ENCODE measurements at places on chromosomes 1 and 21.

DNA sequence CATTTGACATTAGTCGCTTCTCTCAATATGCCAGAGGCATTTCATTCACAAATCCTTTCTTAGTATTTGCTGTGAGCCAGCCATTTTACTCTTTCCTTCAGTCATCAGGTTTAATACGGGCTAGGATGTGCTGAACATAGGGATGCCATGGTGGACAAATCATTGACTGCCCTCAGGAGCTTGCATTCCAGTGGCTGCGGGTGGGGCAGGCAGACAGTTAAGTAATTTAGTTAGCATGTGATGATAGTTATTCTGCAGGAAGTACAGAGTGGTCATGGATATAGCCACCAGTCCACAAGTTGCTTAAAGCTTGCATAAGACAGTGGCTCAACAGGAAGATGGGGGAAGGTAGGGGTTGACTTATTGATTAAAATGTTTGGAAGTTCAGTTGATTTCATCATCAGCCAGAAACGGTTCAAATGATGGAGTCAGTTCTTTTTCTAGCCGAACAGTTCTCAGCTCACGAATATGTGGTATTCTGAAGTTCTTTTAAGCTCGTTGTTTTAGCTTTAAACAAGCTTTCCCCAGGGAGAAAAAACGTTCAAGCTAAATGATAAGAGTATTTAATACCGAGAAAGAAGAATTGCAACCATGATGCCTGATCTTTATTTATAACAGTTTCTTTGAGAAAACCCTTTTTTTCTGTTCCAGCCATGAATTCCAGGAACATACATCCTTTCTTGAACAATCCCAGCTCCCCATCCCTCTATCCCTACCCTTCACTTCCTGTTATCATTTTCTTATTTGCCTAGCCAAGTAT is 1.4 kb downstream of the SLC22A15 start:
- no peak for DNase-seq

GRCh38 chr1:170176772-170177171 is 31.0 kb downstream of the NTMT2 start:
- no peak for DNase-seq

DNA sequence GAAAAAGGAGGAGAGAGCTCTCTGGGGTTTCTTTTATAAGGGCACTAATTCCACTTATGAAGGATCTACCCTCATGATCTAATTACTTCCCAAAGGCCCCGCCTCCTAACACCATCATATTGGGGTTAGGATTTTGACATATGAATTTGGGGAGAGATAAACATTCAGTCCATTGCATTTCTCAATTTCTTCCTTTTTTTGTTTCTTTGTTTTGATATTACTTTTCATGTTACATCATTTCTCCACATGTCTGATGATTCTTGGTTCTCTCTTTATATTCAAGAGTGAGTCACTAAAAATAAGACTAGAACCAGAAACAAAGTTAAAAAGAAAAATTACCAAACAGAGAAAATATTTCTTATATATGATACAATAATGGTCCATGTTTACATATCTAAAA is 63.2 kb upstream of the DUSP10 start:
- no peak for DNase-seq

DNA sequence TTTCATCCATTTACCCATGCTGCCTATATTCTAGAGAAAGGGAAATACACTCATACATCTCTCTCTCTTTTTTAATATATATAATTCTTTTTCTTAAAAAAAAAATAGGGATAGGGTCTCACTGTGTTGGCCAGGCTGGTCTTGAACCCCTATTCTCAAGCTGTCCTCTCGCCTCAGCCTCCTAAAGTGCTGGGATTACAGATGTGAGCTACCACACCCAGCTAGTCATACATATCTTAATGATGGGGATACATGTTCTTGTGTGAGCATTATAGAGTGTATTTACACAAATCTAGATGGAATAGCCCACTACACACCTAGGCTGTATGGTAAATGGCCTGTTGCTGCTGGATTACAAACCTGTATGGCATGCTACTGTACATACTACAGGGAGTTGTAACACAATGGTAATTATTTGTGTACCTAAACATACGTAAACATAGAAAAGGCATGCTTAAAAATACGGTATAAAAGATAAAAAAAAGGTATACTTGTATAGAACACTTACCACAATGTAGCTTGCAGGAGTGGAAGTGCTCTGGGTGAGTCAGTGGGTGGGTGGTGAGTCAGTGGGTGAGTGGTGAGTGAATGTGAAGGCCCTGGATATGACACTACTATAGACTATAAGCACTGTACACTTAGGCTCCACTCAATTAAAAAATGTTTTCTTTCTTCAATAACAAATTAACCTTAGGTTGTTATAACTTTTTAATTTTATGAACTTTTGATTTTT is 72.9 kb downstream of the IVNS1ABP start:
- peak; percentile 31 for DNase-seq

DNA sequence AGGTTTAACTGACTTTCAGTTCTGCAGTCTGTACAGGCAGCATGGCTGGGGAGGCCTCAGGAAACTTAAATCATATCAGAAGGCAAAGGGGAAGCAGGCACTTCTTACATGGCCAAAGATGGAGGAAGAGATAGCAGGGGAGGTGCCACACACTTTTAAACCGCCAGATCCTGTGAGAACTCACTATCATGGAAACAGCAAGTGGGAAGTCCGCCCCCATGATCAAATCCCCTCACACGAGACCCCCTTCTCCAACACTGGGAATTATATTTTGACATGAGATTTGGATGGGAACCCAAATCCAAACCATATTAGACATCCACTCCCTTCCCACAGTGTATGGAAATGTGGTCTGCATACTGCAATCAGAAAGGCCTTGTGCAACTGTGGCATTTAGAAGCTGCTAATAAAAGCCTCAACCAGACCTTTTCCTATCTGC is 148.2 kb downstream of the FCRL5 start:
- DNase-seq, result no peak

GRCh38 chr1:196136396-196136795 is 471.8 kb downstream of the KCNT2 start:
- no peak for DNase-seq

DNA sequence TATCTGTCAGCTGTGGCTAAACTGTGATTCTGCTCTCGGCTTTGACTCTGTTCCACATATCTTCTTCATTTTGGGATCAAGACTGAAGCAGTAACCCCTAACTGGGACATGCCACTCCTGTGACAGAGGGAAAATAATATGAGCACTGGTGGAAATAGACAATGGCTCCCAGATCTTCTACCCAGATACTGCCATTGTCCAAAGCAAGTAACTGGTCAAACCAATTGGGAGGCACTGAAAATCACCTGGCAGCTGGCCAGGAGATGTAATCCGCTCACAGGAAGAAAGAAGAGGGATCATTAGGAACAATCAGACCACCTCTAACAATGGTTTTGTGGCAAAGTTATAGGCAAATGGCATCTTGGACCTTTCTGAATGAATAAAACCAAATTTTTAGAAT is 10.7 kb downstream of the SNX7 start:
- DNase-seq, result no peak

DNA sequence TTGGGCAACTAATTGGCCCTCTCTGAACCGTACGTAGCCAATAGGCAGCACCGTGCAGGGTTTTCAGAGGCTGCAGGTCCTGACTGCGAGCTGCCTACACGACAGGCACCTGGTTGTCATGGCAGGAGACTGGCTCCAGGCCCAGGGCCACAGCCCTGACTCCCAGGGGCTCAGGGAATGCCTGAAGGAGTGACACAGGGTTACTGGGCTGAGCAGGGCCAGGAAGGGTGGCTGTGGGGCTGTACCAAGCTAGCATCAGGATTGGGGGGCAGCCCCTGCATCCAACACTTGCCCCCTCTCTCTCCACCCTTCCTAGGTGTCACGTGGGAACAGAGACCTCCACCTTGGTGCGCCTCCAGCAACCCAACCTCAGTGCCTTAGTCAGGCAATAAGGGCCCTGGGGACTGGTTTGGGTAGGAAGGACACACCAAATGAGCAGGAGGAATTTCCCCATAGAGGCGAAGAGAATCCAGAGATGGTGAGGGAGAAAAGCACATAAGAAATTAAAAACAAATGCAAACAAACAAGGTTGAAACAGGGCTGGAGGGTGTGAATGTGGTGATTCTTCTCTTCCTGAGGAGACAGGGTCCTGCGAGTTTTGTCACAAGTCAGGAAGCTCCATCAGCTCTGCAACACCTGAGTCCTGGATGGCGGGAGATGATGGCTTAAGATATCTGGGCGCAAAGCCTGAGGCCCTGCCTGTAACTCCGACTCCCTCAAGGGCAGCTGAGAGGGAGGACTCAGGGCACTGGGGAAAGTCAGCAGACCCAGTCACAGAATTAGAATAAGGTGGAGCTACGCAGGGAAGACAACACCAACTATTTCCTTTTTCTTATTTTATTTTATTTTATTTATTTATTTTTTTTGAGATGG is 19.7 kb upstream of the RNU1-4 start:
- no peak for DNase-seq

DNA sequence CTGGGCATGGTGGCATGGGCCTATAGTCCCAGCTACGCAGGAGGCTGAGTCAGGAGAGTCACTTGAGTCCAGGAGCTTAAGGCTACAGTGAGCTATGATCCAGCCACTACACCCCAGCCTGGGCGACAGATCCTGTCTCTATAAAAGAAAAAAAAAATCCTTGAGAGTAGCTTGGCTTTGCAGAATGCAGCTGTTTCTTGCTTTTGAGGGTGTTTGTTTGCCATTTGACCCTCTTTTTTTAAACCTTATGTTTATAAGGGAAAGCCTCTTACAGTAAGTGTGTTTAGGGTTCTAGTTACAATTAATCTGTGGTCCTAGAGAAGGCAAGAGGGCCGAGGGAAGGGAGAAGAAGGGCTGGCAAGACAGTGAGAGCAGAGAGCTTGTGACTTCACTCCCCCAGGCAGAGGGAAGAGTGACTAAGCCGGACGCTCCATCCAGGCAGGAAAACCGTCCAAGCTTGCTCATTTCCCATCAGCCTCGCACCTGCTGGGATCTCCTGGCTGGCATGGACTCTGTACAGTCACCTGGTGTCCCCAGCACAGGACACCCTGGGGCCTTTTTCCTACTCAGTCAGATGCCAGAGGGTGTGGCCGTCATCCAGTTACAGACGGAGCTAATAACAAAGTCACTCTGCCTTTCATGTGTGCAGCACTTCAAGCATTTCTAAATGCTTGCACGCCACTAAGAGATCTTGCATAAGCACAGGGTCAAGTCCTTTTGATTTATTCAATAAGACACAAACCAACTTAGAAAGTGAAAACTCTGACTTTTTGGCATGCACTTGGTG is 55.5 kb upstream of the PSEN2 start:
- DNase-seq, result no peak

GRCh38 chr21:33924766-33925100 is 9.1 kb upstream of the ATP5PO start:
- no peak for DNase-seq

- DNase-seq, result no peak
Observed at GRCh38 chr1:168723000-168723399, 6.0 kb downstream of the DPT start.

- DNase-seq, result no peak
Observed at GRCh38 chr1:226784081-226785049, 45.3 kb upstream of the ITPKB start.

DNA sequence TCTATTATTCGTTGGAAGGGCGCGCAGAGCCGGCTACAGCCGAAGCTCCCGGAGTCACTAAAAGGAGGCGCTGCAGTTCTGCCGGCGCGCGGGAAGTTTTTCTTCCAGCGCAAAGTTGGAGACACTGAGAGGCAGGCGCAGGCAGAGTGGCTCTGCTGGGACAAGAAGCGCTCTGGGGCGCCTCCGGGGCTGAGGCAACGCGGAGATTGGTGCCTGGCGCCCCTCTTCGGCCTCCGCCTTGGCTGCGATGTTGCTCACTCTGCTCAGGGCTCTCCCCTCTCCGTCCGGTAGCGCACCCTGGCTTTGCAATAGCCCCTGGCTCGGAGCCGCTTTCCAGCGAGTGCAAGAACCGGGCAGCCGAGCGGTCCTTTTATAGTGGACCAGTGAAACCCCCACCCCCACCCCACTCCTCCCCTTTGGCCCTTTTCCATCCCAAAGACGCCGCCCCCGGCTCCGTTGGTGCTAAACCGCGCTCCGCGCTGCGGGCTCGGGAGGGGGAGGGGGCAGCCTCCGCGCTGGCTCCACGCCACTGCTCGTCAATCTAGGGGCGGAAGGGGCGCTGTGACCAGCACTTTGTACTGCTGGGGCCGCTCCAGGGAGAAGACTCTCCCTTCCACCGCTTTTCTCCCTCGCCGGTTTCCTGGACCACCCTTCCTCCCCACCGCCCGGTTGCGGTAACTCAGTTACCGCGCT is at the start of gene ADAMTS1:
Gene ADAMTS1 (minus strand): TSS at position 344 of the 693 bp plus-strand sequence. CDS start 455 bp downstream, outside the sequence.
- DNase-seq, result no peak

- DNase-seq, result no peak
Observed at GRCh38 chr1:95562230-95562629, 328.2 kb downstream of the RWDD3 start.

GRCh38 chr1:85320371-85321131 is 44.1 kb upstream of the BCL10 start:
- DNase-seq, result no peak

DNA sequence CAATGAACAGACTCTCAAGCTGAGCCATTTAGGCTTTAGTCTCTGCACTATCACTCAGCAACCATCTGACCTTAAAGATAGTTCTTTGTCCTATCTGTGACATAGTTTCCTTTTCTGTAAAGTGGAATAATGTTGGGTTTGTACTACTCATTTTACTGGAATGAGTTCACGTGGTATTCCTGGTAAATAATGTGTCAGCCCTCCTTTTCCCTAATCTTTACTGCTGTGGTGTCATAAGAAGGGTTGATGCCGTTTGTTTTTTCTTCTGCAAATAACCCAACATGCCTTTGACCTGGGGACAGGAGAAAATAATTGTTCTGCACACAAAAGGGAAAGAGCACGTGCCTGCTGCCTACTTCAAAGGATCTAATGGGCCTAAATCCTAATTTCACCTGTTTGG is 297.8 kb downstream of the BRINP3 start:
- no peak for DNase-seq

GRCh38 chr1:36475910-36476604 is 6.7 kb downstream of the CSF3R start:
- DNase-seq, result no peak

- DNase-seq, result peak; percentile 53
Observed at GRCh38 chr1:155976062-155976912, 2.1 kb downstream of the ARHGEF2 start.

- DNase-seq, result no peak
Observed at GRCh38 chr1:29289493-29289892, 53.2 kb downstream of the PTPRU start.

- no peak for DNase-seq
Observed at GRCh38 chr1:157648317-157648716, 50.4 kb upstream of the FCRL4 start.

GRCh38 chr1:14606632-14607031 is 8.1 kb downstream of the KAZN start:
- no peak for DNase-seq
